Right cardiac atrium (tissue), 5 donors: ENCODE measurements at places on chromosomes 6 and 20. TPM values are rescaled to one million over a fixed set of nuclear protein-coding genes. Genes with fewer than 3 reads are reported as not detected.

DNA sequence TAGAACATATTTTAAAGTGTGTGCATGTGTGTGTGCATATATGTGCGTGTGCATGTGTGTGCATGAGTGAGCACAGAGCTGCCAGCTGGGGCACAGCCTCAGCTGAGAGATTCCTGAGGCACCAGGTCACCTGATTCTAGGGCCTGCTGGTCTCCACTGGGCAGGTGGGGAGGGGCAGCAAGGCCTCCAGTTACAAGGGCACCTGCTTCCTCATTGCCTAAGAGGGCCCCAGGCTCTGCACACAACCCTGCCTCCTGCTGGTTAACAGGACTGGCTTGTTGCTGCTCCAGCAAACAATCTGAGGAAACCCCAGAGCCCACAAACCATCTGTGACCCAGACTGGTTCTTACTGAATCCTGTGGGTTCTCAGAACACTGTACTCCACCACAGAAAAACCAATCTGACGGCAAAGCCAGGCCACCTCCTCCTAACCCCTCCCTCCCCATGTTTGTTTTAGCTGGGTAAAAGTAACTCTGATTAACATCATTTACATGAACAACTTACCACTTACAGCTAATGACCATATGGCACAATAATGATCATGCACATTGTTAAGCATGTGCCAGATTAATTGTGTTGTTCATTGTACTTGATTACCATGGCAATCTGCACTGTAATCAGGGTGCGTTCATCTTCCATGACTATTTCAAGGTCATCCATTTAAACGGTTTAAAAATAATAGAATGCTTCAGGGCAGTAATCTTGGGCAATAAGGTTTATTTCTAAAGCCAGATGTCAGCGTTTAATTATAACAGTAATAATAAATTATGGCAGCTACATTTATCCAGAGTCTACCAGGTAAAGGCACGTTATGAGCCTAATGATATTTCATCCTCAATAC lies 23.1 kb upstream of the UBE2J1 start:
- no peak for DNase-seq

DNA sequence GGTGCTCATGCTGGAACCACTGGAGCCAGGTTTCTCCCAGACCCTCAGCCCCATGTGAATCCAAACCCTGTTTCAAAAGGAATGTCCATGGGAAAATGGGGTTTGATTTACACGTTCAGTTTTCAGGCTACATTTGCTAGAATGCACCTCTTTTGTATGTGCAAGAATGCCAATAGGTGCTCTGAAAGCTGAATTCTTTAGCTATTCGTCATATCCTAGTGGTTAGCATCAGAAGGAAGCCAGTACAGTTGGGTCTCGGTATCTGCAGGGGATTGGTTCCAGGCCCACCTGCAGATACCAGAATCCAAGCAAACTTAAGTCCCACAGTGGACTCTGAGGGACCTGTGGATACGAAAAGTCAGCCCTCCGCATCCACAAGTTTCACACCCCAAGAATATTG lies 93.4 kb downstream of the UST start:
- no peak for DNase-seq

DNA sequence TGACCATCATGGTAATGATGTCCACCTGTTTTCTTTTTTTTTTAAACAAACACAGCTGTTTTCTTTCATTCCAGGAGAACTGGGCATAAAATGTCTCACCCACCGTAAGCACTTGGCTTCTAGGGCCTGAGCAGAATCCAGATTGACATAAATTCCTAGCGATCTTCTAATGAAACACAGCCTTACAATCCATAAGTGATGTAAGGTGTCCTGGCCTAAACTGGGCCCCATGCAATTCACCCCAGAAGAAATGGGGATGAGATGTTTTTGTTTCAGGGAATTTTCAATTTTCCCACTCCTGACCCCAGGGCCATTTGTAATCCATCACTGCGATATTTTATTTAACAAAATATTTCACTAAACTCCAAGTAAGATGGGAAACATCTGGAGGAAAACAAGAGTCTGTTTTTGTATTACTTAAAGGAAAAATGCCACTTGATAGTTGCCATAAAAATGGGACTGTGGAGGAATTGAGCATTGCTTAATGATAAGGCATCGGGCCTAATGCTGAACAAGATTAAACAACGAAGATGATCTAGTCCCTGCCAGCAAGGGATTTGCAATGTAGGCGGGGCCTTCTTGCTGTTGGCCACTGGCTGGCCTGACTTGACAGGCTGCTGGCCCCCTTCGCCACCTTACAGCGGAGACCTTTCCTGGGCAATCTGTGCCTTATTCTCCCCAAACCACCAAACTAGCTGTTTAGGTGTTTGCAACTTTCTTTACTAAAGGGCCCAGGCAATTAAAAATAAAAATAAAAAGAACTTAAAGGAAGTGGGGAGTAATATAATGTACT lies 183.7 kb downstream of the CD109 start:
- no peak for DNase-seq

- no peak for DNase-seq
Measured at GRCh38 chr6:108105571-108105970, 31.0 kb upstream of the OSTM1 start.

DNA sequence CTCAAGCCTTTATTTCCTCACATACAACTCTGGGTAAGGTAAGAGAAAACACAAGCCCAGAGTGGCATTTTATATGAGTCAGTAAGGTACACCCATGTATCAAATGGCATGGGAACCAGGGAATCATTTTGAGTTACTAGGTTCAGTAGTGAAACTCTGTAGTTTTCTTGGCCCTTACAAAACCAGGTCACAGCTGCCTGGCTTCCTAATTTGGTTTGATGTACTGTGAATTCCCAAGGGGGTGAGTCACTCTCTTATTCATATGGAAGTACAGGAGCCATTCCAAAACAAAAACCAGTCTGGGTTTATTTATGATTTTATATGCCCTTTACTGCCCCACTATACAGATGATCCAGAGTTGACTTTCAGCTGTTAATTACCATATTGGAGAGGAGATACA lies 70.7 kb downstream of the PDE7B start:
- no peak for DNase-seq

DNA sequence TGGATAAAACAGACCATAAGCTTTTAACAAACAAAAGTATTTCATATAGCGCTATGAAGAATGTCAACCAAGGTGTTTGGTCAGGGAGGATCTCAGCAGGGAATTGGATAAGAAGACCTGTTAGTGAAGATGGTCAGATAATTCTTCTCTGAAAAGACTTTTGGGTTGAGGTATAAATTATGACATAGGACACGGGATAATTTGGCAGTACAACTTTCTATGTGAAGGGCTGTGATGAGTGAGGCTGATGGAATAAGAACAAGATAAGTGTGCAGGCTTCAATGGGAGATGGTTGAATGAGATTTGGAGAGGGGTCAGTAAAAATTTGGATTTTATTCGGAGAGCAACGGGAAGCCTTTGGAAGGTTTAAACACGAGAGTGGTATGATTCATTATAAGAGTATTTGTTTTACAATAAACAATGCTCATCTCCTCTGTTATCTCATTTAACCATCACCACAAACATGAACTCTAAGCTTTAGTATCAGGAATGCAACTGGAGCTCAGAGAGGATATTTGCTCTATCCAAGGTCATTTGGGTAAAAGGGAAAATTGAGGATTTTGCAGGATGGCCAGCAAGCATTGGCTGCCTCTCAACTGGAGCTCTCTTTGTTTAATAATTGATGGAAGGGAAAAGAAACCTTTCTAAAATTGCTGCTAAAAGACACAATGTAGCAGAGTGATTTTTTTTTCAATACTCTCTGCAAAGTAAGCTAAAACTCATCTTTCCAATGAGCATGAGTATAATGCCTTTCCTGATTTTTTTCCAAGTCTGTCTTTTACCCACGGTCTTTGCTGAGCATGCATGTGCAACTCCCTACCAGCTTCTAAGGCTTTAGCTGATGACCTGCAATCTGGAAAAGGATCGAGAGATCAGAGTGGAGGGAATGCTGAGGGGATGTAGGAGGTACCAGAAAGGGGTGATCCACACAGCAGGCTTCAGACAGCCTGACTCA lies 534.0 kb downstream of the CBLN4 start:
- DNase-seq: no peak

GRCh38 chr6:135753196-135753595 lies 98.3 kb upstream of the PDE7B start:
- DNase-seq: no peak

- DNase-seq: no peak
Measured at GRCh38 chr6:111291336-111292259, 191.4 kb downstream of the REV3L start.

GRCh38 chr6:98215531-98215930 lies 618.8 kb upstream of the POU3F2 start:
- no peak for DNase-seq

DNA sequence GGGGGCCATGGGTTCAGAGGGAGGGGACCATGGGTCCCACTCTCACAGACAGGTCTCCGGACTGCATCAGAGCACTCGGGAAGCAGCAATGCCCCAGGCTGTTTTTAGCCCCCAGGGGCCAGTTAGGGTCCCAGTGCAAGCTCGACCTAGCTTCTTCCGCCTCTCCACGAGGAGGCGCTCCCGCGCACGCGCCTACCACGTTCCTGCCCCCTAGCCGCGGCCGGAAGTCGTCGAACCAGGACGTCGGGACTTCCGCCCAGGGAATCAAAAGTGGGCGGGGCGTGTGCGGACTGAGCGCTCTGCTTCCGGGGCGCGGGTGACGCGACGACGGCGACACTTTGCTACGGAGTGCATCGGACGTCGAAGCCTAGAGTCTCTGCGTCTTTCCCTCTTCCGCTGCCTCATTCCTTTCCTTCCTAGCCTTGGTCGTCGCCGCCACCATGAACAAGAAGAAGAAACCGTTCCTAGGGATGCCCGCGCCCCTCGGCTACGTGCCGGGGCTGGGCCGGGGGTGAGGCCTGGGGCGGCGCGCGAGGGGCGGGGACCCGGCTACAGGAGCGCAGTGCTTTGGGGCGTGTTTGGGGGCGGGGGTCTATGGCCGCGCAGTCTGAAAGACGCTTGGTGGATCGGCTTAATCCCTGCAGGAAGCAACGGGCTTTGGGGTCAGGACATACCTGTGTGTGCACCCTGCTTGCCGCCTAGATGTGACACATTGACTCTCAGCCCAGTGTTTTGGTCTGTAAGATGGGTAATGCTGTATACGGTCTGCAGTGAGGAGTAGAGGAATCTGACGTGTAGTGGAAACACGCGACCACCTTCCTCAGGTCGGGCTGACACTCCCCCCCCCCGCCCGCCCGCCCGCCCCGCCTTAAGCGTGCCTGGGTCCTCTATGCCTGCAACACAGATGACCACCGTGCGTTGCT lies at the start of gene PRPF6:
Gene PRPF6 (plus strand): TSS at position 327 of the 923 bp plus-strand sequence. CDS start 114 bp downstream, at position 441.
- DNase-seq: peak; percentile 98

- DNase-seq: no peak
Measured at GRCh38 chr20:20411836-20412235, 43.9 kb downstream of the INSM1 start.

DNA sequence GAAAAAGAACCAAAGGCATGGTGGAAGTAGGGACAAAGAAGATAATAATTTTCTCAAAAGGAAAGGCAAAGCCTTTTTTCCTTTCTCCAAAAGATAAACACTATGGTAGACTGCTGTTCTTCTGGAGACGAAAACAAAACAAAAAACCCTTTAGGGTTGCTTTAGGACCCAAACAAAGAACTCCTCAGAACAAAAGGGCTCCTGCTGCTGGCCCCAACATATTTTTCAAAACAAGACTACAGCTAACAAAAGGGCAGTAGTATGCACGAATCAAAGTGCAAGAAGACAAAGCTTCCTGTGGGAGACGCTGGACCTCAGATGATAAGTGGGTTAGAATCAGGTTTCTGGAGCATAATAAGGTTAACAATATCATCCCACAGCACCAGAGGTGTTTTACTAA lies 15.8 kb downstream of the NCOA5 start:
- DNase-seq: no peak

DNA sequence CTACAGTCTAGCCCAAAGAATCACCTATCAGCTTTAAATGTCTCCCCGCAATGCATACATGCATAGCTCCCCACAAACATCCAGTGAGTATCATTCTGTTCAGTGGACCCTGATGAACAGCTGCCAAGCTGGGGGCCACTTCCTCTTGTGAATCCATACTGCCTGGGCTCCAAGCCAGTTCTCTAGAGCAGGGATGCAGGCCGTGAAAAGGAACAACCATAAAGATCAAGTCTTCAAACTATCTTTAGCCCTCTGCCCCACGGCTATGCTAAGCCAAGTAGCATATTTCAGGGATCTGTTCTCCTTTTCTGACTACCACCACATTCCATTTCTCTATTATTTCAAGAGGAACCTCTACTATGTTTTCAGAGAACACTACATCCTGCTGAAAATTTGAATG lies 191.7 kb upstream of the BTBD3 start:
- no peak for DNase-seq

GRCh38 chr20:46757754-46758678 lies 48.6 kb downstream of the SLC2A10 start:
- peak; percentile 77 for DNase-seq

GRCh38 chr6:22068561-22069305 lies 228.1 kb downstream of the PRL start:
- no peak for DNase-seq

DNA sequence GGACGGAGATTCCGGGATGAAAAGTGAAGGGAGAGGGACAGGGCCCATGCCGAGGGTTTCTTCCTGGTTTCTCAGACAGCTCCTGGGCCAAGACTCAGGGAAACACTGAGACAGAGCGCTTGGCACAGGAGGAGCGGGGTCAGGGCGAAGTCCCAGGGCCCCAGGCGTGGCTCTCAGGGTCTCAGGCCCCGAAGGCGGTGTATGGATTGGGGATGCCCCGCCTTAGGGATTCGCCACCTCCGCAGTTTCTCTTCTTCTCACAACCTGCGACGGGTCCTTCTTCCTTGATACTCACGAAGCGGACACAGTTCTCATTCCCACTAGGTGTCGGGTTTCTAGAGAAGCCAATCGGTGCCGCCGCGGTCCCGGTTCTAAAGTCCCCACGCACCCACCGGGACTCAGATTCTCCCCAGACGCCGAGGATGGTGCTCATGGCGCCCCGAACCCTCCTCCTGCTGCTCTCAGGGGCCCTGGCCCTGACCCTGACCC lies 55.0 kb upstream of the HLA-A start:
- peak; percentile 80 for DNase-seq

DNA sequence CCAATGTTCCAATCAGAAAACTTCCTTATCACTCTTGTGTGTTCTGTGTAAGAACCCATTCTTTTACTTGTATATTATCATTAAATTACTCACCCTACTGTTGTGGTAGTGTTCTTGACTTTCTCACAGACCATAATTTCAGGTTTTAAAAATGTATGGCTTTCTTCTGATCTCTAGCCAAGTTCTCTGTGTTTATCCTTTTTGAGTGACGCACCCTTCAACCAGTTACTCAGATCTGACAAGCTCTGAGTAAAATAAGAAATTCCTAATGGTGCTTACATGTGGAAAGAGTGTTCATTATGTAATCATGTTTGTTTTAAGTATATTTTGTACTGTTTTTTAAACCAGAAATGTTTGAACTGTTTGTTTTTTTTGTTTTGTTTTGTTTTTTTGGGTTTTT lies 11.0 kb downstream of the TBPL1 start:
- no peak for DNase-seq

Gene PGBD1
- total RNA-seq: 3.3 TPM

Gene XKR7
- not detected for total RNA-seq

Gene FILIP1
- total RNA-seq: 131 TPM

Gene GGTLC1
- total RNA-seq: not detected

Gene MRPL18
- 64.9 TPM for total RNA-seq

Gene CRISP2
- total RNA-seq: not detected

Gene MROH8
- 5.4 TPM for total RNA-seq
